Ovary (tissue), 10 donors: ENCODE measurements at places on chromosomes 11 and 22. TPM values are rescaled to one million over a fixed set of nuclear protein-coding genes. Genes with fewer than 3 reads are reported as not detected.

Gene CALCA
- total RNA-seq = not detected

Gene ANO5
- total RNA-seq = 1.6 TPM

Gene FXYD2
- total RNA-seq = 15.5 TPM

DNA sequence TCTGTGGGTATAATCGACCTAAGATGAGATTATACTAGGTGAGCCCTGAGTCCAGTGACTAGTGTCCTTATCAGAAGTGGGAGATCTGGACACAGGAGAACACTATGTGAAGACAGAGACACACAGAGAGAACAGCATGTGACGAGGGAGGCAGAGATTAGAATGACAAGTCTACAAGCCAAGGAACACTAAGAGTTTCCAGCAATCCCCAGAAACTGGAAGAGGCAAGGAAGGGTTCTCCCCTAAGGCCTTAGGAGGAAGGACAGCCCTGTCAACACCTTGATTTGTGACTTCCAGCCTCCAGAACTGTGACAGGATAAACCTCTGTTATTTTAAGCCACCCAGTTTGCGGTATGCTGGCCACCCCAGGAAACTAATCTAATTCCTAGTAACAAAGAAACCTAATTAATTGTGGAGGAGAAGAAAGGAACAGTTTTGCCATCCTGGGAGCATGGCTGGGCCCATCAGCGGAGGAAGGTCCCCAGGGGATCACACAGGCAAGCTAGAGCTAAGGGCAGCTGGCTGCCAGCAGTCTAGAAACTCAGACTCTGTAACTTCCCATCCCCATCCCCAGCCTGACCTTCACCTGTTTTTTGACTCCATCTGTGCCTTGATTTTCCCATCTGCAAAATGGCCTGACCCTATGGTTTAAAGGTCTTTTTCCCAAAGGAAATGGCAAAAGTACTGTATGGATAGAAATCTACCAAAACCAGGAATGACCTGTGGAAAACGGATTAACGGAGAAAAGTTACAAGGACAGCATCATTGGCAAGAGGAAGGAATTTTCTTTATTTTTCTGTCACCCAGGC, 10.3 kb upstream of the THOC5 start:
- no peak for DNase-seq

DNA sequence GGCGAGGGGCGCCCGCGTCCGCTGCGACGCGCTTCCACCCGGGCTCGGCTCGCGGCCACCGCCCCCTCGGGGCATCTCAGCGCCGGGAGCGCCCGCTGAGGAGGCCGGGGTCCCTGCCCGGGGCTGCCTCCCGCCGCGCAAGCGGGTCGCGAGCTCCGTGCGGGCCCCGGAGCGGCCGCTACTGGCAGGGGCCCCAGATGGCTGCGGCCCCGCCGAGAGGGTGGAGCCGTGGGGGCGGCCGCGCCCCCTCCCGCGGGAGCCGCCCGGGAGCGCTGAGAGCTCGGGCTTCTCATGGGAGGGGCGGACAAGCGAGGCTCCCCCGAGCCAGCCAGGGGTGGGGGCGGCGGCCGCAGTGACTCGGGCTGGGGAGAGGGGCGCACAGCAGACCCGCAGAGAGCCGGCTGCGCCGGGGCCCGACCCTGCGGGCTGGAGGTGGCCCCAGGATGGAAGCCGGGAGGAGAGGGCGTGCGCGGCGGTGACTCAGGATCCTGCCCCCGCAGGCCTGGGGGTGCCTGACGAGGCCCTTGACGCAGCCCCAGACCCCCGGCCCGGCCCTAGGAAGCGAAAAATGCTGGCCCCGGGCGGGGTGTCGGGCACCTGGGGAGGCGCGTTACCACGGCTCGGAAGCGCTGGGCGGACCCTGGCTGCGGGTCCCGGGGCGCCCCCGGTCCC, 603 bp upstream of the ZFTA start:
- peak; percentile 56 for DNase-seq

GRCh38 chr11:110837603-110838002, 125.4 kb upstream of the ARHGAP20 start:
- DNase-seq = no peak

DNA sequence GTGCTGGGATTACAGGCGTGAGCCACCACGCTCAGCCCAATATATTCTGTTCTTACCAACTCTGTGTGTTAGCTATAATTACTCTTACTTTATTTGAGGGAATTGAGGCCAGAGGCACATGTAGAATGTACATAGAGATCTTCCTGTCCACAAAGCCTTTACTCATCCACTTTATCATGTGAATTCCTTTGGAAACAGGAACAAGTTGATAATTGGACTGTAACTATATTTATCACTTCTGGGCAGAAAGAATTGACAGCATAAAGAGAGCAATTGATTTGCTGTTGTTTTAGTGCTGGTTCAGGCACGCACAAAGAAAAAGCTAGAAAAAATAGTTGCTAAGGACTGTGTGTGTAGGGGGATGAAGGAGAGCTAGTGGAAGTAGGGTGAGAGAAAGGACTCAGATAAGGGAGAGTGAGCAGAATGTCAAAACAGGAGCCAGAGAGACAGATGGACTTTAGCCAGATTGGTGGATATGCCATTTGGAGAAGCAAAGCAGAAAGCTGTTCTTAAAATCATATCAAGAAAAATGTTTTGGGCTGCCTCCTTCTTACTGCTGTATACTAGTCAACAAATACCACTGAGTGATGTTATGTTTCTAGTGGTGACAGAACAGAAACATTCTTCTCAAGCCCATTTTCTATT, 929.8 kb upstream of the CNTN5 start:
- DNase-seq = no peak

DNA sequence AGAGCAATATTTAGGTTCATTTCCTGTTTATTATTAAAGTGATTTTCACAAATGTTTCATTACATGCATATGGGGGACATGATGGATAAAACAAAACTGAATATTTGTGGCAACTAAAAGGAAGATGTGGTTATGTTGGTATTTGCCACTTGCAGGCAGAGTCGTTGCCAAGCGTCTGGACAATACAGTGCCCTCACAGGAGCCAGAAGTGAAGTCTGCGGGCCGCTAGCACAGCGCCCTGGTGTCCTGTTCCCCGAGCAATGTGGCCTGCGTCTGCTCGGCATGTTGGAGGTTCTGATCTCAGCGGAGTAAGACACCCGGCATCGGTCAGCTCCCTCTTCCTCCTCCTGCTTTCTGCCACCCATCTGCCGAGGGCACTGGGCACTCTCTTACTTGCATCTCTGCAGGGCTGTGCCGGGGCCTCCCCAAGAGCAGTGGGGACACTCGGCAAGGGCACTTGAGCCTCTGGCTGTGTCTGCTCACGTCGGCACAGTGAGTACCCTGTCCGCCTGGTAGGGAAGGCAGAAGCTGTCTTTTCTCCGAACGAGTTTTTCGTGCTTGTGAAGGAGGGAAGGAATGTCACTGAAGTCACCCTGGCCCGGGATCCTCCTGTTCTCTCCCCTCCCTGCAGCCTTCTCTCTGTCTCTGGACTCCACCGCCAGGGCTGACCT, 10.5 kb upstream of the TTLL12 start:
- no peak for DNase-seq

GRCh38 chr11:64358907-64359711, at the start of gene RPS6KA4:
TSS of gene RPS6KA4 (plus strand) at chr11:64359162. CDS start at chr11:64359236, 74 bp downstream.
- DNase-seq = peak; percentile 74

DNA sequence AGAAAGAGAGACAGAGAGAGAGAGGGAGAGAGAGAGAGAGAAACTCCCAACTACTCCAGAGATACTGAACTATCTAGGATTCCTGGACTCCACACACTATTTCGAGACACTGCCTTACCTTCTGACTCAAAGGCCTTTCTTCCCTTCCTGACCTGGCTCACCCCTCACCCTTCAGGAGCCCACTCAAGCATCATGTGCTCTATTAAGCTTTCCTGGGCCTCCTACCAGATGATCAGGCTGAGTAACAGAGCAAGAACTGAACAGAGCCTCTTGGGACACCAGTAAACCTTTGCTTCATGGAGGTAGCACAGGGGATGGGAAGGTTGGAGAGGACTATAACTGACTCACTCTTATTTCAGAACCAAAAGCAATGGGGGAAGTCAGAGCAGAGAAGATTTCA, 31.4 kb downstream of the PLEKHA7 start:
- DNase-seq = no peak

DNA sequence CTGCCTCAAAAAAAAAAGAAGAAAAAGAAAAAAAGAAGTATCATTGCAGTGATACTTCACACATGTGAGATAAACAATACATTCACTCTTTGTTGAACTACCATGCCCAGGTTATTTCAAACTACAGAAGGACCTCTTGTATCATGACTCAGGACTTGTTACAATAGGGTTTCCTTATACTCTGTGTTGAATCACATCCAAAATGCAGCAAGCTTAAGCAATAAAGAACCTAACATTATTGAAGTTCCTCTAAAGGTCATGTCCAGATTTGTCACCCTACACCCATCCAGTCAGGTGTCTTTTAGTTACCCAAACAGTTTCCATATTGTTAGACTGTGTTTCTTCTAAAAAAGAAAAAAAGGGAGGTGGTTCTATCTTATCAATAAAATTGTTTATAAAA, 26.9 kb upstream of the ALKBH3 start:
- DNase-seq = no peak
